ENCODE measurements at places on chromosomes 4 and X.

DNA sequence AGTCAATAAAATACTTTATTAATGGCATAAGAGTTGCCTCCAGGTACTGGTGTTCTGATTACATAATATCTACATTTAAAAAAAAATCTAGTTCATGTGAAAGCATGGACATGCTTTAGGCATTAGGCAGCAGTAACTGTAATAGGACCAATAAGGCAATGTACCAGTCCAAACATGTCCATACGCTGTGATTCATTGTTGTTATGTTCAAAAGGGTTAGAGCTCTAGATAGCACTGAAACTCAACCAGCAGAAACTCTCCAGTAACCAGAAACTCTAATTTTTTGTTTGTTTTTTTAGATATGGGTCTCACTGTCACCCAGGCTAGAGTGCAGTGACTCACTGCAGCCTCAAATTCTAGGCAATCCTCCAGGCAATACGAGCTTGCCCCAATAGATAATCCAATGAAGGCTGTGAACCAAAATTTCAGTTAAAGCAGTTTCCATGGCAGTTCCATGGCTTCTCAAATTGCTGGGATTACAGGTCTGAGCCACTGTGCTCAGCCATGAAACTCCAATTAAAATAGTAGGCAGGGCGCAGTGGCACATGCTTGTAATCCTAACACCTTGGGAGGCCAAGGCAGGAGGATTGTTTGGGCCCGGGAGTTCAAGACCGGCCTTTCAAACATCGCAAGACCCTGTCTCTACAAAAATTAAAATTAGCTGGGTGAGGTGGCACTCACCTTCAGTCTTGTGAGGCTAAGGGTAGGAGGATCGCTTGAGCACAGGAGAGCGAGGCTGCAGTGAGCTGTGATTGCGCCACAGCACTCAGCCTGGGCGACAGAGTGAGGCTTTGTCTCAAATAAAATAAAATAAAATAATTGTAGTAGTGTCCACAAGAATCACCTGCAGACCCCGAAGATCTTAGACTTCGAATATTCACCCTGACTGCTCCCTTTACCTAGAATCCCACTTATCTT, 36.3 kb downstream of the MGARP start:
- DNase-seq = no peak

DNA sequence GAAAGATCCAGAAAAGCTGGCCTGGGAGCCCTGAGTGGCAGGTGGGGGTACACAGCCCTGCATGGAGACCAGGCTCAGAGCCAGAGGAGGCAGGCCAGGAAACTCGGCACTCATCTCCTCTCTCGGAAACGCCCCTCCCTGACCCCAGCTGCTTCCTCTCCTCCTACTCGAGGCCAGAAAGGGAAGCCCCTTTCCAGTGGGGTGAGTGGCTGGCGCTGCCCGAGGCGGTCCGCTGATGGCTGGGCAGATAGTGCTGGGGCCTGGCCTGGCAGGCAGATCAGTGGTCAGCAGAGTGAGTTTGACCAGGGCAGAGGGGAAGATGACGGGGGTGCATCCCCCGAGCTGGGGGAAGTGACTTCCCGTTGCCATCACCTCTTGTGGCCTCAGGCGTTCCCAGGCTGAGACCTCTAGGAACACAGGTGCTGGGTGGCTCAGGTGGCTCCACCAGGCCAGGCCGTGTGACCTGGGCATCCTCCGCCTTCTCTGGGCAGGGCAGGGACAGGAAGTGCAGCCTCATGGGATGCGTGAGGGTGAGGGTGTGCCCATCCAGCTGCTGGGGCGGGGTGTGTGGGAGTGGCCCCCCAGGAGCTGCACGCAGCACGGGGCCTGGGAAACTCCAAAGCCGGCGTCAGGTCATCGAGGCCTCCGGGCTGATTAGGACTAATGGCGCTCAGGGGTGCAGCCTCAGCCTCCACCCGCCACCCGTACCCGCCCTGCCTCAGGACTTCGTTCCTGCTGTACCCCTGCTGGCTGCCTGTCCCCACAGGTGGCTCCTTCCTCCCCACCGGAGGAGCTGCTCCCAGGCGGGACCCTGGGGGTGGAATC, 5.7 kb downstream of the SH3BP2 start:
- DNase-seq = peak; percentile 73

GRCh38 chrX:149982310-149982709, 44.0 kb upstream of the EOLA2 start:
- no peak for DNase-seq

- DNase-seq = no peak
Observed at GRCh38 chr4:14386196-14386595, 616.1 kb upstream of the CPEB2 start.

DNA sequence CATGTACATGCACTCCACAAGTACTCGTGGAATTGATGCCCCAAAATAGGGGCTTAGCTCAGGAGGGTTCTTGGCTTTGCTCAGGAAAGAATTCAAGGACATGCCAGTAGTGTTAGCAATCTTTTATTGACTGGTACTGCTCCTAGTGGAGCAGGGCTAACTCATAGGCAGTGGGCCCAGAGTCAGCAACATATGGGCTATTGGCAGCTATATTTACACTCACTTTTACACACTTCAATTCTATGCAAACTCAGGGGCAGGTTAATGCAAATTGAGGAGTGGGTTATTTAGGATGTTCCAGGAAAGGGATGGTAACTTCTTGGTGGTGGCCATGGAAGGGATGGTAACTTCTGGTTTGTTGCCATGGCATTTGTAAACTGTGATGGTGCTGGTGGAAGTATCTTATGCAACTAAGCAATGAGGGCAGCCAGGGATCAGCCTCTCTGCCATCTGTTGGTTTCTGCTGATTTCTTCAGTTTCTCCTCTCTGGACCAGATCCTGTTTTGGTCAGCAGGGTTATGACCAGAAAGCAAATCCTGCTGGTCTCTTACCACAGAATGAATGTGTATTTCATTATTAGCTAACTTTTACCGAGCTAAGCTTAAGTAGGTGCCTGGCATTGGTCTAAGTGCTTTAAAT, 69.2 kb upstream of the FAT1 start:
- DNase-seq = no peak

DNA sequence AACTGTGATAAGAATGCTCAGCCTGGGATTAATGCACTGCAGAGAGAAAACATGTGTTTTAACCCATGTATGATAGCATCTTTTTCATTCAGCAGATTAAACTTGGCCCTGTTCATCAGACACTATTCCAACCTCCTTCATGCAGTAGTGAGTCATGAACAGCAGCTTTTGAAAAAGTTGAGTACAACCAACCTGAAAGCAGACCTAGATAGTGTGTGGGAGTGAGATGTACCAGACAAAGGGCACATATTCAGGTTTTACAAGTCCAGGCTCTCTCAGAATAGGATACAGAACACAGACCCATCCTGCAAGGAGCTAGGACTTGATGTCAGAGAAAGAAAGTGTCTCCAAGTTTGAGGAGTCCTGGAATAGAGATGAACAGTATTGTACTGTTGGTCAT, 237.3 kb upstream of the STS start:
- no peak for DNase-seq

- no peak for DNase-seq
Observed at GRCh38 chr4:110492522-110492921, 16.6 kb downstream of the ENPEP start.

DNA sequence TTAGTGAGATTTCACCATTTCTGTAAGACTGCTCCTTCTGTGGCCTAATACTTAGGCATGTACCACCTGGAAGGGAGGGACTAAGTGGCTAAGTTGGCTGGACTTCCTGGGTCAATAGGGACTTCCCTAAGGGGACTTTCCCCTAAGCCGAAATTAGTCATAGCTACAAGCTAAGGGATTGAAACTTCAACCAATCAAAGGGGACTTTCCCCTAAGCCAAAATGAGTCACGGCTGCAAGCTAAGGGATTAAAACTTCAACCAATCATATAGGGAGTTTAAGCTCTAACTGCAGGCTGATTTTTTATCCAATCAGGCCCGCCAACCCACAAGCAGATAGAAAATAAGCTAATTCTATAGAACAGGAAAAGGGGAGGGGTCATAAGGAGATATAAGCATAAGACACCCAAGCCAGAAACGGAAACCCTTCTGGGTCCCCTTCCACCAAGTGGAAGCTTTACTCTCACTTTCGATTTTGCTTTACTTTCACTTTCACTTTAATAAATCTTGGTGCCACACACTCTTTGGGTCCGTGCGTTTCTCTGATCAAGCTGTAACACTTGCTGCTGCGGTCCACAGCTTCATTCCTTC, 382.8 kb downstream of the KLHL4 start:
- peak; percentile 1 for DNase-seq

DNA sequence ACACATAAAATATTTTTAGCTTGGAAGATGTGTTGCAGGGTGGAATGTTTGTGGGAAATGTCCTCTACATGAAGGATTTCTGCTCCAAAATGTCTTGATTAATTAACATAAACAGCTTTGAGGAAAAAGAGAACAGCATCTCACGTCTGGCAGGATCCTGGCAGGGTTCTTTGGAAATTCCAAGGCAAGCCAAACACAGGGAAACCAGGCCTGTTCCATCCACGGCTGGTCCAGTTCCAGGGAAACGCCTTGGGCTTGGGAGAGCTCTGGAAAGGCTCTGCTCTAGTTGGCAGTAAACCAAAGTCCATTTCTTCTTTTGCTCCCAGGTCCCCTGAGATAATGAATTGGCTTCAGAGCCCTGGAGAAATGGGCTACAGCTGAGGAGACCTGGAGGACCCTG, 42.4 kb upstream of the GAB1 start:
- DNase-seq = no peak

Measured in CD4-positive, CD25-positive, alpha-beta regulatory T cell (primary cell).